ELR (cell line): ENCODE measurements at places on chromosomes 7 and 10.
A peak's percentile ranks its signal among the peaks of the same experiment; 100 is the strongest.

GRCh38 chr10:119478811-119479341 is 63.6 kb downstream of the RGS10 start:
- peak; percentile 18 for DNase-seq

DNA sequence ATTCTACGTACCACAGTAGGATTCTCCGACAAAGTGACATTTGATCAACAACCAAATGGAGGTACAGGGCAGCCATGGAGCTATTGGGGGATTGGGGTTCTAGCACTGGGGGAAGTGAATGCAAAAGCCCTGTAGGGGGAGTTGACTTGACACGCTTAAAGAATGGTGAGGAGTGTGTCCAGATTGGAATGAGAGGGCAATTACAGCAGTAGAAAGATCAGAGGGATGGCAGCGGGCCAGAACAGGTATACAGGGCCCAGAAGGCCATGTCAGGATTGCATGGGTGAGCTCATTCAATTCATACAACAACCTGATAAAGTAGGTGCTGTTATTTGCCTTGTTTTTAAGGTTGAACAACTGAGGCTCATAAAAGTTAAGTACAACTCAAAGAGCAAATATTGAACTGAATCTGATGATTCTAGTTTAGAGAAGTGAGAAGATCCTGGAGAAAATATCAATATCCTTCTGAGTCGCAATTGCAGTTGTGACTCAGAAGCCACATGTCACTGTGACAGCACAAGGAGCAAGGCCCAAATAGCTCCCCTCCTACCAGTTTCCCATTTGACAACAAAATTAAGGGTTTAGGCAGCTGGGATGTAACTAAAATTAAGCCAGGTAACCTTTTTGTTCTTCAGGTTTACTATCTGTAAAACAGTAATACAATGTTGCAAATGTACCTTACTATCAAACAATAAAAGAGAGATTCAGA is 28.0 kb upstream of the CTTNBP2 start:
- no peak for DNase-seq

- no peak for DNase-seq
Observed at GRCh38 chr7:16698200-16698905, 52.4 kb downstream of the BZW2 start.

GRCh38 chr10:48594803-48595538 is 9.9 kb downstream of the ARHGAP22 start:
- no peak for DNase-seq

GRCh38 chr10:123559066-123559822 is 106.9 kb upstream of the GPR26 start:
- DNase-seq = peak; percentile 44

- peak; percentile 71 for DNase-seq
Observed at GRCh38 chr10:62614389-62615157, 189.9 kb upstream of the ADO start.

DNA sequence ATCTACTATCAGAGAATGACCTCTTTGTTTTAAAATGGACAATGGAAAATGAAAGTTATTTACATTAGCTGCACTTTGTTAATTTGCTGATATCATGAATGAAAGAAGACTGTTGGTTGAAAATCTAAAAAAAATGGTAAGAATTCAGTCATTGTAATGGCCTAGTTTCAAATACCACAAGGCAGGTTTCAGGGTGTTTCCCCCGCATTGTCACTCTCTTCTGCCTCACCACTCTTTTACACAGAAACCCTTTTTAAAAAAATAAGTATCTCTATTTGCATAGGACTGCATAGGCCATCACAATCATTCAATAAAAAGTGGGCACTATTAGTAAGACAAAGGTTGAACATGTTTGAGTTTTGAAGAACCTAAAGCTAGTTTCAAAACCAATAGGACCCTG is 737.1 kb downstream of the INHBA start:
- no peak for DNase-seq

DNA sequence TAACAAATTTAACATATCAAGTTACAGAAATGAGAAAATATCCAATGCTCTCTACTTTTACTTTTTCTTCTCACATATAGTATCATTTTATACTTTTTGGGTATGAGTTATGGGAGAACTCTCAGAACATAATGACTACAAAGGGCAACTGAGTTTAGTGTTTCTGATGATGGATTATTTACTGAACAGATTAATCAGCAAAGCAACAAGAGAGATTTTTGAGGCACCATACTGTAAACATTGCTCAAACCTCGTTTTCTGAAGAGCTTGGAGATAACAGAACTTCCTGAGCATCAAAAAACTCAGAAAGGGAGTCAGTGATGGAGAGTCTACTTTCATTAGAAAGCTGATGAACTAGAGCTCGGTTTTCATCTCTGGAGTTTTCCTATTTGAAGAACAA is 84.8 kb upstream of the GSDME start:
- no peak for DNase-seq

DNA sequence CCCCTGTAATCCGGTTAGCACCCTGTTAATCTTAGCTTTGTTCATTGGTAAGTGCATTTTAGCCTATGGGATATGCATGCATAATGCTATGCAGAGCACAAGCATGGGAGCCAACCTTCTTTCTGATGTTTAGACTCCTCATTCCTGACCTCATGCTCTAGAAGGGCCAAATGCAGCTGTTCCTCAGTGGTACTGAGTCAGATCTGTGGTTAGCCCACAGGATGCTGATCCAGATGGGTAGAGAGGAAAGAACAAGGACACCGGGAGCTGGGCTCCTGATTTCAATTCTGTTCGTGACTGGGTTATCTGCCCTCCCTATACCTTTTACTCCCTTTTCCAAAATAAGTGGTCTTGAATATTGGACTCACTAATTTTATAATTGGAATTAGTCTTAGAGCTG is 31.7 kb upstream of the C10orf90 start:
- peak; percentile 2 for DNase-seq

- DNase-seq = no peak
Observed at GRCh38 chr10:92789786-92790185, 58.5 kb upstream of the EXOC6 start.

- DNase-seq = peak; percentile 0
Observed at GRCh38 chr7:69630292-69630691, 32.0 kb downstream of the AUTS2 start.

DNA sequence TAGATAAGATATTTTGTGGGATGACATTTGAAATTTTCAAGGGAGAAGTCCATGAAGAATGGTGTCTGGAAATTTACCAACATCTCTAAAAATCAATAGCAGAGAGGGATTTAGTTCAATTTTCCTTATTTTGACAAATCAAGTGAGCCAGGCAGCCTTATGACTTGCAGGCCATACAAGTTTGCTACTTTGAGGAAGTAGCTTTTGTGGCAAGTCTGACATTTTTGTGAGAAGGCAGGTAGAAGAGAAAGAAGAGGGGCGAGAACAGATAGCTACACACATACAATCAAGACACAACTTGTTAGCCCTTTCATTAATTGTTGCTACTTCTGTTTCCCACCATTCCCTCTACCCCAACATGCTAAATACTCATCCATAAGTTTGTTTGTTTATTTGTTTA is 74.5 kb upstream of the OIT3 start:
- no peak for DNase-seq

- no peak for DNase-seq
Observed at GRCh38 chr10:8245814-8246142, 191.3 kb downstream of the GATA3 start.

GRCh38 chr10:32104181-32104580 is 48.0 kb upstream of the KIF5B start:
- no peak for DNase-seq

GRCh38 chr7:125830743-125831142 is 901.1 kb upstream of the POT1 start:
- DNase-seq = no peak

DNA sequence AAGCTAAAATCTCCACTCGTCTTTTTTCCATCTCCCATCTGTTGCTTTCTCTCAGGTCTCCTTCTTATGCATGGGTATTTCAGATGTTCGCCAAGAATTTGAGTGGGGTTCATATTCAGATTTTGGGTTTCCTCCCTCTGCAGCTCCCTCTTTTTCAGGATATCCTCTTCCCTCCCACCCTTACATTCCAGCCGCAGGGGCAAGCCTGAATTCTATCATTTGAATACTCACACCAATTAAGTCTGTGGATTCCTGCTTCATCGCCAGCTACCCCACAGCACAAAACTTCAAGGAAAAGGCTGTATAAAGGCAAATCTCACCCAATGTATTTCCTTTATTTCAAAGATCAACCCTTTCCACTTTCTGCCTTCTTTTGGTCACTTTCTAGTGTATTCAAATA is 41.6 kb upstream of the FOXI2 start:
- no peak for DNase-seq

- DNase-seq = no peak
Observed at GRCh38 chr10:51430506-51430905, 268.9 kb downstream of the CSTF2T start.

GRCh38 chr10:49347342-49347741 is 48.4 kb downstream of the C10orf71 start:
- DNase-seq = no peak

DNA sequence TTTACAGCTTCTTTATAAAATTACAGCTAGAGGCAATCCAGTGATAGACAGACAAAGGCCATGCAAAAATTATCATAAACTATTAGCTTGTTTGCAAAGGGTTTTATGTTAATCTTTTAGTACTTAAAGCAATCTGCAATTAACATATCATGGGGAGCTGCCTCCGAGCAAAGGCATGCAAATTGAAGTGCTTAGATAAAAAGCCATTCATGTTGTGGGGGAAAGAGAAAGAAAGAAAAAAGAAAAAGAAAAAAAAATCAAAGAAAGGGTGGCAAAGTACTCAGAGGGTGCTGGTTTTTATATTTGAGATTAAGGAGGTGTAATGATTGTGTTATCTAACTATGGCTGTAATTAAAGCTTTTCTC is 799.5 kb downstream of the LRMDA start:
- DNase-seq = no peak

DNA sequence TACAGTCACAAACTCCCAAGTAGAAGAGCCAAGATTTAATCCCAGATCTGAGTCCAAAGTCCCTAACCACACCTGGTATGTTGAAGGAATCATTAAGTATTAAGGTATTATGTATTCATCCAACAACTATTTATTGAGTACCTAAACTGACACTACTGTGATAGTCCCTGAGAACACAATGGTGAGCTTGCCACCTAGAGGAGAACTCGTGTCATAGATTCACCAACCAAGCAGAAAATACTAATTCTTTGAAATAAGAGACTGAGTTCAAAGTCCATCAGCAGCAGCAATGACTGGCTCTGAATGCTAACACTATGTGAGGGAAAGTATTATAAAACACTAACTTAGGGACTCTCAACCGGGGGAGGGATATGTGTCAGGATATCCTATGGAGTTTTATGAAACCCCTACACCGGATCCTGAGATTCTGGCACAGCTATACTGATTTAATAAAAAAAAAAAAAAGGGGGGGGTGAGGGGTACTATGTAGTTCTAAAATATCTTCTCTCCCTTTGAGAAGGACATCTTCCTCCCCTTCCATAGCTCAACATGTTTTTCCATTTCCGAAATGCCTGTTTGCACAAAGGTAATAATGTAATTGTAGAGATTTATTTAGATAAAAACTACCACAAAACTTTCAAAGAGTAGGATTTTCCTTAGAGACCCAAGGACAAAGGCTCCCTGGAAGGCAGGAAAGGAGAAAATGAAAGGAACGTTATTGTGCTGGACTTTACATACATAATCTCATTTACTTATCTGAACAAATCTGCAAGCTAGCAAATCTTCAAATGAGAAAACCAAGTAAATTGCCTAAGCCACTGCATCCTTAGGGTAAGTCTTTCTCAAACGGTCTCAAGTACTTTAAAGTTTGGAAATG is 1.6 kb downstream of the NCOA4 start:
- DNase-seq = peak; percentile 82

- DNase-seq = no peak
Observed at GRCh38 chr10:69757553-69758309, 44.0 kb upstream of the COL13A1 start.

- DNase-seq = no peak
Observed at GRCh38 chr10:43323245-43323644, 48.2 kb upstream of the FXYD4 start.

DNA sequence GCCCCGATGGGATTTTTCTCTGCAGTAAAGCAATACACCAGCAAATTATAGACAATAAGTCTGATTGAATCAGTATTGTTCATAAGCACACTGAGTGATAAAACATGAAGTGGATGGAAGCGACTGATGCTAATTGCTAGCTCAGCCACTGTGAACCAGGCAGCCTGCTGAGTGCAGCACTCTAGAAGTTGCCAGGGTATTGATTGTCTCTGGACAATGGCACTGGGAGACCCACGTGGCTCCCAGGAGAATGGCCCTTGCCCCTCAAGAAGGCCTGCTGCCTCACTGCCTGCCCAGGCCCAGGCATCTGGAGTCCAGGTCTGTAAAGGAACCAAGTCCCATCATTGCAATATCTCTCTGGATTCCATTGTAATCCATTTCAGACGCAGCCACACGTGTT is 80.4 kb upstream of the TCERG1L start:
- DNase-seq = no peak

DNA sequence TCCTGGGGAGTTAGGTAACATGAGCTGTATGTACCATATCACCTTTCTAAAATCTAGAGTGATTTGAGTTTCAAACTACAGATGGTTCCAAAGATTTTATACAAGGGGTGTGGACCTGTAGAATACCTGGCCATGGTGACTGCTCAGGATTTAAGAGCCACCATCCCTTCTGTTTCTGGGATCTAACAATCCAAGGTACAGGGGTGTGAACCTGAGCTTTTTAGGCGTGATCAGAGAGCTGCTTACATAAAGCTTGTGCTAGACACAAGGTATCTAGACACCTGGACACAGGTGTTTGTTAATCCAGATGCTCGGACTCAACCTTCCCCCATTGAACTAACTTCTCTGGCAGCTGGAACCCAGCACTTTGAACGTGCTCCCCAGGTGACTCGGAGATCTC is 516.4 kb downstream of the RPS24 start:
- no peak for DNase-seq

DNA sequence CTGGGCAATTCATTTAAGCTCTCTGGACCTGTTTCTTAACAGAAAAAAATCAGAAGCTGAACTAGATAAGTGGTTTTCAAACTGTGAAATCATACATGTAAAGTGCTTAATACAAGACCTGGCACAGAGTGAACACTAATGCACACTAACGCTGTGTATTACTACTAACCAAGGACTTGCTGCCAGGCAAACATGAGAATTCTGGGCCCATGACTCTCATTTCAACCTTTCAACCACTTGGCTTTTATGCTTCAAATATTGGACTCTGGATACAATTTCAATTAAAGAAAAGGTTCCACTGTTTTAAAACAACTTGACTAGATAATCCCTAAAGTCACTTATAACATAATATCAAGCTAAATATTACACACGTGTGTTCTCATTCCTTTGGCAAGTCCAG is 73.4 kb downstream of the SRPK2 start:
- DNase-seq = no peak

- DNase-seq = no peak
Observed at GRCh38 chr7:45662018-45662417, 87.8 kb downstream of the ADCY1 start.

- peak; percentile 62 for DNase-seq
Observed at GRCh38 chr7:29488977-29489376, 74.7 kb upstream of the PRR15 start.

GRCh38 chr7:43658718-43659548 is 70.4 kb downstream of the COA1 start:
- DNase-seq = peak; percentile 87

GRCh38 chr7:33881316-33881715 is 24.0 kb upstream of the BMPER start:
- DNase-seq = peak; percentile 61
